ENCODE measurements at places on chromosomes 5 and 9.

- no peak for DNase-seq
These were observed 36.6 kb upstream of the ARSB start for GRCh38 chr5:79021753-79022152.

DNA sequence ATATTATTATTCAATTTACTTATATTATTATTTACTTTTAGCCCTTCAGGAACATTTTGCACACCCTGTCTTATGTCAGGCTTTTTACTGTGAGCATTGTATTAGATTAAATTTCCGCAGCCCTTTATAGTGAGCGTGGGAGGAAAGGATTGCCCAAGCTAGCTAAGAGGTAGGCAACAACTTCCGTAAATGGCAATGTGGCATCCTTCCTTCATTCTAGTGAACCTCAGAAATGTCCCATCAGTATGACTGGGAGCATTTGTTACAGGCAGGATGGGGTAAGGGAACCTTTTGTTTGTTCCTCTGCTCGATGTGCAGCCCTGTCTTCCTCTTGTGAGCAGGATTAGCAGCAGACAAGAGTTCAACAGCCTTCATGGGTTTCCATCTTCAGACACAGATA lies 6.2 kb upstream of the CD180 start:
- DNase-seq, result no peak

DNA sequence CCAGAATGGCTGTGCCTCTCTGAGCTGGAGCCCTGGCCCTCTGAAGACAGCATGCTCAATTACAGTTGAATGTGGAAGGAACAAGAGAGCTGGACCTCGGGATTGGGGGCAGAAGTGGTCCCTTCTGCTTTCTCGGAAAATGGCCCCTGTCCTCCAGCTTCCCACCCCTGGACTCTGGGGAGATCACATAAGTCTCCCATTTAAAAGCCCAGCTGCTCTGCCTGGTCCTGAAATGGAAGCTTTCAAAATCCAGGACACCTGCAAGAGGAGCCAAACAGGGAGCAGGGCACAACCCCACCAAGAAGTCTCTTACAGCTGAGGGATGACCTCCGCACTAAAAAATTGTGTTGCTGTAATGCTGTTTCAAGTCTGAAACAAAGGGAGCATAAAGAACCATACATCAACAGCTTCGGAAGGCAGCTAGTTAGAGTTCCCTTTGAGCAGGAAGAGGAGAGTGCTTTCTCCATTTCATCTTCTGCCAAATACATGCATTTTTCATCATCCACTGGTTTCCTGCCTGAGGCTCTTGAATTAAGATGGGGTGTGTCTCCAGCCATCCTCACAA lies 48.2 kb downstream of the TGFBI start:
- DNase-seq, result no peak

DNA sequence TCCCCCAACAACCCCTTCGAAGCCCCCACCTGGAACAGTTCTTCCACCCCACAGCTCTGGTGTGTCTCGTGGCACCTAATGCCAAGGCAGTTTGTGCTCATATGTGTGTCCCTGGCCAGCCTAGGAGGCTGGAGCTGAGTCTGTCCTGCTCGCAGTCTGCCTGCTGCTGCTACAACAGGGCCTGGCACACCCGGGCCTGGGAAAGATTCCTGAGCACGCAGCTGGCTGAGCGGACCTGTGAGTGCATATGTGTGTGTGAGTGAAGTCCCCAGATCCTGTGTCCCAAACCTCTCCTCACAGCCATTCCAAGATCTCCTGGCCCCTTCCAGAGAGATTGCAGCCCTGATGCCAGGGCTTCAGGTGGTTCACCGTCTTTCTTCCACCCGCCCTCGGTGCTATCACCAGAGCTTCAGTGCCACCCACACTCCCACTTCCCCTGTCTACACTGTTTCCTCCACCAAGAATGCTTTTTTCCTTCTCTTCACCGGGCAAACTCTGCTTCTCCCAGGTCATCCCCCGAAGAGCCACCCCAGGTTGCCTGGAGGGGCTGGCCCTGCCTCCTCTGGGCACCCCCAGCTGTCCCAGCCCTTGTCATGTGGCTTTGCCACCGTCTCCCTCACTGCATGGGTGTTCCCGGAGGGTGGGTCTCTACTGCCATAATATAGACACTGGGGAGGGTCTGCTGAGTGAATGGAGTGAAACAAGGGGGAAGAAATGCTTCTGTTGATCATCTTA lies 28.4 kb downstream of the LMX1B start:
- DNase-seq, result no peak

DNA sequence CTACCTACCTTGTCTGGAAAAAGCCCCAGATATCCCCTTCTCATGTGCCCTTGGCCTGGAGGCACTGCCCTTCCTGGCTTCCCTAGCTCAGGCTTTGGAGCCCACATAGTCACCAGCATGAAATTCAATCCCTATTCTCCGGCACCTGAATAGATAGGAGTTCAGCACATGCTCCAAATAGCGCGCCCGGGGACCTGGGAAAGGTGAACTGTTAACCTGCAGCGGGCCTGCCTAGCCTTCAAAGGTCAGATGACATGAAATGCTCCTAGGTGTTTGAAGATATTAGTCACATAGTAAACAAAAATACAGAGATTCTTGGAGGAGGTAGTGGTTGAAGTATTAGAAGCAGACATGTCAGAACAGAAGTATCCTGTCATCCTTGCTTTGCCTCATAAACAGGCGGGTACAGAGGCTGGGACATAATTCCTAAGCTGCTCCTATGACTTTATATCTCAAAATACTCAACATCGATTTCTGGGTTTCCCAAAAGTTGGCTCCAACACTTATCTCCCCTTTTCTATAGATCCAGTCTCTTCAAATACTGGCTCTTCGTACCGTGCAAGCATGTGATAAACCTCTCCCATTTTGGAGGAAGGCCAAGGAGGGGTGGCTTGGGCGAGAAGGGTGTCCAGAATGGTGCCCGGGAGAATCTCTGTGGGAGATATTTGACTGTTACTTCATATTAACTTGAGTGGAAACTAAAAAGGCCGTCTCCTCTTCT lies 88.0 kb upstream of the ANKH start:
- no peak for DNase-seq

DNA sequence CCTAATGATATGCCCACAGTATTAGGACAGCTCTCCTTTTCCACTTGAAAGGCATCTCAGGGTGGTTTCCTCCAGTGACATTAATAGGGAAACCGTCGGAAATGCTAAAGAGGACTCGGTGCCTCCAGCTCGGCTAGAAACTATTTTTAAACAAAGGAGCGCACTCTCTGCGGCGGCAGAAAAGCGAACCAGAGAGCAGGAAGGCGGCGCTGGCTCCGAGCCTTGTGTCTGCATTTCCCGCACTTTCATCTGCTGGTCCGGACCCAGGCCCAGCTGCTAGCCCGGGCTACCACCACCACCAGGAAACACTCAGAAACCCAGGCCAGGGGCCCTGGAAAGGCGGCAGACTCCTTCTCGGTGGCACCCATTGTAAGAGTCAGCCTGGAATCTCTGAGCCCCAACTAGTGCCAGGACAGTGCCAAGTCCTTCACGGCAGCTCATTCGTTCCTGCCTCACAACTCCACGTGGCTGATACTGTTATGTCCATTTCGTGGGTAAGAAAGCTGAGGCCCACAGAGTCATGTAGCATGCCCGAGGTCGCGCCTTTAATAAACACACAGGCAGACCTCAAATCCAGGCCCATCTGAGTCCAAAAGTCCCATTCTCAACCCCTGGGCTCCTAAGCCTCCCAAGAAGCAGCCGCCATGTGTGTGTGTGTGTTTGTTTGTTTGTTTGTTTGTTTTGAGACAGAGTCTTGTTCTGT lies 73.9 kb downstream of the VAV2 start:
- DNase-seq, result no peak

DNA sequence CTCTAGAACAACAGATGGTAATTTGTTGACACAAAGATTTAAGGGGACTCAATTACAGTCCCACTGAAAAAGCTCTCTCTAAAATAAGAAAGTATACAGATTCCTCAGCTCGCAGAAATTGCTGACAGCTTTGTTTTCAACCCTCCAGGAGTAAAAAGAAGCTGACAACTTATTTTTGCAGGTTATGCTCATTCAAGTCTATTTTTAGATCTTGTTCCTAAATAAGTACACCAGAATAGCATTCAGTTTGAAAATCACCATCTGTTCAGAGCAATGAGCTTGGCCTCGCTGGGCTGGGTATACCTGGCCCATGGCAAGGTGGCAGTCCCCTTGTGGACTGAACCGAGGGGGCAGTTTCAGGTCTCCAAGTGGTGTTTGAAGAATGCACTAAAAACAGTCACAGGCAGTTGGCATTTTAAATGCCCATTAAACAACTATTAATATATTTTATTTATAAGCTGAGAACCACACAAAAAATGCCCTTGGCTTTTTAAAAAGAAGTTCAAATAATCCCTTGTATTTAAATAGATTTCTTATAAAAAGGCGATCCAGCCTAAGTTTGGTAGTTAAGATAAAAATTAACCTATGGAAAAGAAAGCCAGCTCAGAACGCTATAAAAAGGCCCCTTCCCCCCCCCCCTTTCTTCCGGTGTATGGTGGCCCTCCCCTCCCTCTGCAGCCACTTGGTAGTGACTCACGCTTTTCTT lies 169.2 kb downstream of the AUH start:
- no peak for DNase-seq

- DNase-seq, result no peak
These were observed 37.4 kb downstream of the TNFAIP8 start for GRCh38 chr5:119393201-119393691.

GRCh38 chr5:102792705-102793104 lies 37.6 kb downstream of the PAM start:
- DNase-seq, result no peak

GRCh38 chr9:119941091-119941490 lies 571.9 kb upstream of the BRINP1 start:
- no peak for DNase-seq

GRCh38 chr5:115873392-115873791 lies 31.7 kb downstream of the AP3S1 start:
- DNase-seq, result no peak

GRCh38 chr5:168897387-168898122 lies 318.4 kb upstream of the PANK3 start:
- no peak for DNase-seq

GRCh38 chr5:151141535-151141934 lies 16.0 kb downstream of the ANXA6 start:
- no peak for DNase-seq

Measured in chondrocyte (in vitro differentiated cells).